ENCODE measurements at places on chromosomes 7 and 10.

GRCh38 chr10:132443605-132443982 lies 46.6 kb downstream of the PWWP2B start:
- DNase-seq: no peak

DNA sequence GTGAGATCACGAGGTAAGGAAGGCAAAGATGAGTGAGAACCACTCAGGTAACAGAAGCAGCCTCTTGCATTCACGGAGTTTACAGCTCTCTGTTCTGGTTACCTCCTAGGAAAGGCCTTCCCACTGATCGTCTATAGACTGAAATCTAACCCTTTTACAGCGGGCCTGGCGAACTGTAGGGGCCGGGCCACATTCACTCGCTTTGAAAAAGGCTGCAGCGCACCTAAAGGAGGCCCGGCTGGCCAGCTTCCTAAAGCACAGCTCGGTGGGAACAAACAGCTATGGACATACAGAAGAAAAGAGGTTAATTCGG lies 565 bp downstream of the ATP5MK start:
- no peak for DNase-seq

- DNase-seq: no peak
These were observed 53.5 kb downstream of the INSYN2A start for GRCh38 chr10:127142856-127143255.

DNA sequence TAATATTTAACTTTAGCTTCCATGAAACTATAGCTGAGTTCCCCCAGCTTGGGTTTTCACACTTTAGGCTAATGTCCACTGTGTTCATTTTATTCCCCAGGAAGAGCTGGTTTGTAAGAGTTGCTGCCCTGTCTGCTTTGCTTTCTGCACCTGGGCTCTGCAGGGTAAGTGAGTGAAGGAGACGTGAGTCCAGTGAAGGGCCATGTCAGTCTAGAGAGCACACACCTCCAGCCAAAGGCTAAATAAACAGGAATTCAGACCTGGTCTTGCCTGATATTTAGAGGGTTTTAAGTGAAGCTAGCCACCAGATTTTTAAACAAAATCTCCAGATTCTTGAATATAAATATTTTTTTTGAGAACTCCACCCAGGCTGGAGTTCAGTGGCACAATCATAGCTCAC lies 24.5 kb upstream of the FZD1 start:
- no peak for DNase-seq

DNA sequence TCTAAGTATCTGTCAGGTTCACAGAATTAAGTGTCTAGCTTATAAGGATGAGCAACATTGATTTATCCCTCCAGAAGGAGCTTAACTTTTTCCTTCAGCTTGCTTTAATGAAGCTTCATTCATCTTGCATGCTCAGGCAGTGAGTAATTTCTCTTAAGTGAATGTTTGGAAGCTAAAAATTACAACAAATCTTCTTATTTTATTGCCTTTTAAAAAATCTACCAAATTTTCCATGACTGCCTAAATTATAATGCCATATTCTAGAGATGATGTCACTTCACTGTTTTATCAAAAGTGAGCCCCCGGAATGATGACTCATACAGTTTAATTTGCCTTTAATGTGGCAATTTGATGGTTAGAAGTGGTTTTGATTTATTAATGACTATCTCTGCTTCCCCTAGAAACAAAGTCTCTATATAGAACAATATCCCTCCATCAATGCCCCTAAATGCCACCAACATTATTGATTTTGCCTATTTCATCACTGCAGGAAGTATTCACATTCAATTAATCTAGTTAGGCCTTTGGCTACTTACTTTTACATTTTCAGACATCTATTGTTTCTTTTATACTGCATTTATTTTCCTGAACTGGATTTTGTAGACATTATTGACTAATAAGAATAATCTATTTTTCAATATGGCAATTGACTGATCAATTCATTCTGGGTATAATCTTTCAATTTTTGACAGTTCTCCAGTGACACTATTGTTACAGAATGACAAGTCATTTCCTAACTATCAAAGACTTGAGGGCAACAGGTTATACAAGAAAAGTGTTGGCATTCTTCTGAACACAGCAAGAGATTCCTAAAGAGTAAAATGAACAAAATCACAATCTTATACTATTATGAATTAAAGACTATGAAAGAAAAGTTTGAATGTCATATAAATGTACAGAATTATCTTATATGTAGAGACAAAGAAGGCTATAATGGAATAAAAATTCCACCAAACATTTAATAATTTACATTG lies 139.3 kb upstream of the ODAD2 start:
- no peak for DNase-seq

GRCh38 chr10:110525349-110526260 lies 27.9 kb downstream of the DUSP5 start:
- no peak for DNase-seq

DNA sequence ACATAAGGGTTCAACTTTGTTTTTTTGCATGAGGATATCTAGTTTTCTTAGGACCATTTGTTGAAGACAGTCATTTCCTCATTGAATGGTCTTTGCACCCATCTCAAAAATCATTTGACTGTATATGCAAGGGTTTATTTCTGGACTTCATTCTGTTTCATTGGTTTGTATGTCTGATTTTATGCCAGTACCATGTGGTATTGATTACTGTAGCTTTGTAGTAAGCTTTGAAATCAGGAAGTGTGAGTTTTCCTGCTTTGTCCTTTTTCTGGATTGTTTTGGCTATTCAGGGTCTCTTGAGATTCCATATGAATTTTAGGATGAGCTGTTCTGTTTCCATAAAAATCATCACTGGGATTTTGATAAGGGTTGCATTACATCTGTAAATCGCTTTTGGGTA lies 63.9 kb downstream of the SND1 start:
- no peak for DNase-seq

DNA sequence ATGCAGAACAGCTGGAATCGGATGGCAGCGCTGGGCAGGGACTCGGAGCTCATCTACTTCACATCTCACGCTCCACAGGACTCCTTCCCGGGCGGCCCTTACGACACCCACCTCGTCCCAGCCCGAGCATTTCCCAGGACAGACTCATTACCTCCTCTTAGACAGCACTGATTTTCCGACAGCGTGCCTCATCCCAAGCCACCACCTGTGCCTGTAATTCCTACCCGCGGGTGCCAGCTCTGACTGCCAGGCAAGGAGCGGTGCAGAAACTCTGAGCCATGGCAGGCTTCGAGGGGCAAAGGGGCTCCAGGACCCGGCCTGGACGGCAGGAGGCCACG lies 25.6 kb downstream of the GPER1 start:
- no peak for DNase-seq

DNA sequence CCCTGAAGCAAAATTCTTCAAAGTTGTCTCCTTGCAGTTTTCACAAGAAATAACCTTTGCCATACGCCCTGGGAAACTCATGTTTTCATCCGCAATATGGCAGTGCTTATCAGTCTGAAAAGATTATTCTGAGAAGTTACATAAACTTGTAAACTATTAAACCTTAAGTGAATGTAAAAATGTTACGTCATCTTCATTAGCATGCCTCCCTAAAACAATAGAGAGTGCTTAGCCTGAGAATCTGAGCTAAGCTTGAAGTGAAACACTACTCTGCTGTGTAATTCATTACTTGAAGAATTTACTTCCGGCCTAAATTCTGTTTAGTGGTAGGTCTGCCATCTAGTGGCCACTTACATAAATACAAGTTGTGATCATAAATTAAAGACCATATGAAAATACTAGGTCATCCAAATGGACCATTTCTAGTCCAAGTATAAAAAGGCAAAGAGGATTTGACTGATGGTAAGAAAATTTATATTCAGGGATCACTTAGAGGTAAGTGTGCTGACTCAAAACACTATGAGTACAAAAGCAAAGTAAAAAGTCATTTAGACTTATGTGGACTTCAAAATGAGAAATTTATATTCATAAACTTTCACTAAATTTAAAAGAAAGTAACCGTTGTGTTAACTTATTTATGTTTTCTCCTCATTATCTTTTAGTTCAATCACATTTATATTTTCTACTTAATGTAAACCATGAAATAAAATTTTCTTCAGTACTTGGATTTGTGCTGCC lies 745.1 kb upstream of the LRRTM3 start:
- peak; percentile 3 for DNase-seq

DNA sequence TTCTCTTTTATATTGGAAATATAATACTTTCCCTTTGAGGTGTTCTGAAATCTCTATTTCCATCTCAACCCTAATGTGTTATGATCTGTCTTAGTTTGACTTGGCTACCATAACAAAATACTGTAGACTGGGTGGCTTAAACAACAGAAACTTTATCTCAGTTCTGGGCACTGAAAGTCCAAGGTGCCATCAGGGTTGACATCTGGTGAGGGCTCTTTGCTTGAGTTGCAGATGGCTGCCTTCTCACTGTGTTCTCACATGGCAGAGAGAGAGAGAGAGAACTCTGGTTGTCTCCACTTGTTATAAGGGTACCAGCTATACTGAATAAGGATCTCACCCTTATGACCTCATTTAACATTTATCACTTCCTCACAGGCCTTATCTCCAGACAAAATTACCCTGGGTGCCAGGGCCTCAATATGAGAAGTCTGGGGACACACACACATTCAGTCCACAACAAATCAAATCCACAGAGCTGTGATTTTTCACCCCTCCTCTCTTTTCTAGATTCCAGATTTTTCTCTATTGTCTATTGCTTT lies 104.5 kb downstream of the SRI start:
- DNase-seq: no peak

DNA sequence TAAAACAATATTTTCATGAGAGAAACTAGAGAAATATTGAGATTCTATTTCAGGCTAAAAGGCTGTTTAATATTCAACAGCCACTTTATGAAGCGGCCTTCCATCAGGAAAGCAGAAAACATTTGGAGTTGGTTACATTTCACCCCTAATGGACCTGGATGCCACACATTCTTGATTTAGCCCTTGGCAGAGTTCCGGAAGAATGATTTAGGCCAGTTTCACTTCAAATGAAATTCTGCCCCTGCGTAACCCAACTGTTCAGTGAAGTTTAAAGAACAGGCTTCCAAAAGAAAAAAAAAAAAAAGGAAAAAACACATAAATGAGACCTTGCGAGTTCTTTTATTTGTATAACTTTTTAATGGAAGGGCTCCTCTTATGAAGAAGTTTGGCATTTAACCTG lies 239.2 kb upstream of the AKR1E2 start:
- no peak for DNase-seq

DNA sequence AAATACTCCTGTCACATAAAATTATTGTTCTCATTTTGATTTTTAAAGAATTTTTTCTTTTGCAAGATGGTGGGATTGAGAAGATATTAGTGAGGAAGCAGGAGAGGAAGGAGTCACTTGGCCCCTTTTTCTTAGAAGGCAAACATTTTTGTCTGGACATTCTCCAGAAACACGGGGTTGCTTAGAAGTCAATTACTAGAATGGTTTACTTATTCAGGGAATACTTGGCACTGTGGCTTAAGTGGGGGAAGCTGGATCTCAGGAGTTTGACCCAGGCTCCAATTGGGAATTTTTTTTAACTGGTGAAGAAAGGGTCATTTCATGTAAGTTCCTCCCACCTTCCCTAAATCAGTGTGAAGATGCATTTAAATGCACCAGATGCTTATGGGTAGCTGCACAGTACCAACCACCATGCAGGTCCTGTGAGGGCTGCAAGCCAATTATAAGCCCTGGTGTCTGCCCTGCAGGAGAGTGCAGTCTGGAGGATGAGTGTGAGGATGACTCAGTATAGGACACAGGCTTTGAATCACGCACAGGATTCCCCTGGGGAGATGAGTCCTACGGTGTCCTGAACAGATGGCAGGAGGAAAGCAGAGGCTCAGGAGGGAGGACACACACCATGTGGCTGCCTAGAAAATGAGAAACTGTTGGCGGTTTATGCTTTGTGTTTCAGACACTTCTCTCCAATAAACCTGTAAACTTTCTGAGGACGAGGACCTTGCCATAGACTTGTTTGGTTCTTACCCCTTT lies 299.1 kb downstream of the PLXNA4 start:
- DNase-seq: no peak

GRCh38 chr7:14197280-14197679 lies 207.8 kb upstream of the ETV1 start:
- peak; percentile 70 for DNase-seq

DNA sequence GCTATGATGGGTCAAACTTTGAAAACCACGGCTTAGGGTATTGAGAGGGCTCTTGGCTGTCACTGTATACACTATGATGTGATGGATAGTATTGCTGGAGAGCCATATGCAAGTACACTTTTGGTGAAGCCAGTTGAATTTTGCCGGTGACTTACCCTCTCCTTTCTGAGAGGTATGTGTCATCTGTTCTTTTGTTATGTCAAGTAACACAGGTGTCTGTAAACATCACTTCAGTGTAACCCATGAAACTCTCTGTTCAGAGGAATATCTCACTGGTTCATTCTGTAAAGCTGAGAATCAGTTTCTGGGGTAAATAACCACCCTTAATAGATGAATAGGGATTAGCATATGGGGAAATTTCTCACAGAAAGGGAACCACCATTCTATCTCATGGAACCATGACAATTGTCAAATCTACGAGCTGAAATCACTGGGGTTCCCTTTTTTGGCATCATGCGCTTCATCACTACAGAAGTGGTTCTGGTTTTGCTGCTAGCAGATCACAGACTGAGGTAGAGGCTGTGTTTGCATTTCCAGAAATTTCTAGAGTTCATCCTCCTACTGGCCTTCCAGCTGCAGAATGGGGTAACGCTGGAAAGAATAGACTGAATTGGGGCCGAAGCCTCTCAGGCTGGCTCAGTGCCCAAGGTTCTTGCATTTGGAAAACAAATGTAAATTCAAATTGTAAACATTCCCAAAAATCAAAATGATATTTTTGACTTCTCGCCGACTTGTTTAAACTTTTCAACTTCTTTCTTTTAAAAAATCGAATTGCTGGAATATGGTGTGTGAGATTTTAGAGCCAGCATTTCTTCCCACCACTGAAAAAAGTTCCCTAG lies 83.3 kb upstream of the CREB5 start:
- no peak for DNase-seq

- no peak for DNase-seq
These were observed 234.4 kb downstream of the ARL4A start for GRCh38 chr7:12921751-12922345.

DNA sequence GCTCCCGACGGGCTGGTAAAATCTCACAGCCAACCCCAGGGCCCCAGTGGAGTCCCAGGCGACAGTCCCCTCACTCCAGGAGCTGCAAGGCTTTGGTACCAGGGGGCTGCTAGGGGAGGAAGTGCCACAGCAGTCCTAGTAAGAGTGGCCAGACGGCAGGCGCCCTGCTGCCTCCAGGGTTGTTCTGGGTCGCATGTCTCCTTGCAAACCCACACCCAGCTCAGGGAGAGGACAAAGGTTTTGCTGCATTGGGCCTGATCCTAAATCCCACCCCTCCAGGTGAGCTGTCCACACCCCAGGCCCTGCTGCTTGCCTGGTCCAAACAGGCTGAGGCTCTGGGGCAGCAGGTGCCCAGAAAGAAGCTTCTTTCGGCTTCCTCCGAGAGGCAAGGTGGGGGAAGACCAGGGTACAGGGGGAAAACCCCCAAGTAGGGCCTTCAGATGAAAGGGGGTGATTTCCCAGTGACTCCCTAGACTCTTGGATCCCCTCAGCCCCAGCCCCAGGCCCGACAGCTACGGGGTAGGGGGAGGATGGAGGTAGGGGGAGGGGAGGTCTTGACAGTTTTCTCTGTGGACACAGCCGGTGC lies 4.2 kb upstream of the KCP start:
- no peak for DNase-seq
